ENCODE measurements at places on chromosomes 3 and 15.

GRCh38 chr3:100992231-100993012, 799 bp downstream of the ABI3BP start:
- DNase-seq = no peak

DNA sequence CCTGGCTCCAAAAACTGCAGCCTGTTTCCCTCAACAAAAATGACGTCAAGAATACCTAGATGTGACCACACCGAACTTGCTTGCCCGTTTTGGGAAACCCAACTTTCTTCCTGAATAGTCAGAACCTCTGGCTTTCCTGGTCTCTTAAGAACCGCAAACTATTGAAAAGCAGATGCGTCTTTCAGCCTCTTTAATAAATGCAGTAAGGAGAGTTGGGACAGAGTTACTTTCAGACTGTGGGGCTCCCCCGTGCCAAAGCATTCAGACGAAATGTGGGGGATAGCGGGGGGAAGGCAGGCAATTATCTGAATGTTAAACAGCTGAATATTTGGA, 1.2 kb upstream of the PROK2 start:
- DNase-seq = no peak

DNA sequence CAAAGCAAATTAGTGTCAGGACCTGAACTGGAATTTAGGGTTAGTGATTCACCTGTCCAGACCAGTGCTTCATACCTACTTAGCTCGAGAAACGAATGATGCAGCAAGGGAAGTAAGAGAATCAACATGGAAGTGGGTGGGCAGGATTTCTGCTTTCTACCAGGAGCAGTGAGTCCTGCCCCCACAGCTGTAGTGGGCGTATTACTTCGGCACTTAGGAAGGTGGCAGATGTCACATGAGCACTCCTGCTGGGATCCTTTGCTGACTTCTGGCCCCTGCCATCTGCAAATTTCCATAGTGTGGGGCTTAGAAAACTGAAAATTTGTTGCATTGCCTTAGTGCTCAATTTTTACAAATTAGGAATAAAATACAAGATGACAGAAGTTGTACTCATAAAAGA, 31.2 kb downstream of the RYR3 start:
- no peak for DNase-seq

GRCh38 chr3:105691053-105691452, 177.8 kb downstream of the CBLB start:
- no peak for DNase-seq

- DNase-seq = no peak
Observed at GRCh38 chr3:9809615-9810432, at the start of gene TTLL3. Gene TTLL3, plus strand, starts transcription at chr3:9810262. Its CDS starts 400 bp downstream, at chr3:9810662.

DNA sequence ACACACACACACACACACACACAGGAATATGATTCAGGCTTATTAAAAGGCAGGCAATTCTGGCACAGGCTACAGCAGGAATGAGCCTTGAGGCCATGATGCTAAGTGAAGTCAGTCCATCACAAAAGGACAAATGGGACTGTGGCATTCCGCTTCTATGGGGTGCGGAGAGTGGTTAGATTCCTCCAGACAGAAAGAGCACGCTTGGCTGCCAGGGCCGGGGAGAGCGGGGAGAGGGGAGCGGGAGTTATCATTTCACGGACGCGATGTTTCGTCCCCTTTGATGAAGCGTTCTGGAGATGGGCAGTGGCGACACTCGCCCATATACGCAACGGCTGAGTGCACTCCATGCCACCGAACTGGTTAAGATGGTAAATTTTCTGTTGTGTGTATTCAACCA, 58.5 kb upstream of the FAM174B start:
- peak; percentile 5 for DNase-seq

GRCh38 chr3:153150991-153151390, 11.0 kb upstream of the RAP2B start:
- DNase-seq = no peak

All from NCI-H446 treated with DMSO at 0.1 percent for 48 hours (cell line).